Stimulated activated CD8-positive, alpha-beta memory T cell treated with anti-CD3 and anti-CD28 coated beads, Interleukin-7, amount 100 ng/mL, for 1 hour (primary cell): ENCODE measurements at places on chromosomes 12 and 14.

DNA sequence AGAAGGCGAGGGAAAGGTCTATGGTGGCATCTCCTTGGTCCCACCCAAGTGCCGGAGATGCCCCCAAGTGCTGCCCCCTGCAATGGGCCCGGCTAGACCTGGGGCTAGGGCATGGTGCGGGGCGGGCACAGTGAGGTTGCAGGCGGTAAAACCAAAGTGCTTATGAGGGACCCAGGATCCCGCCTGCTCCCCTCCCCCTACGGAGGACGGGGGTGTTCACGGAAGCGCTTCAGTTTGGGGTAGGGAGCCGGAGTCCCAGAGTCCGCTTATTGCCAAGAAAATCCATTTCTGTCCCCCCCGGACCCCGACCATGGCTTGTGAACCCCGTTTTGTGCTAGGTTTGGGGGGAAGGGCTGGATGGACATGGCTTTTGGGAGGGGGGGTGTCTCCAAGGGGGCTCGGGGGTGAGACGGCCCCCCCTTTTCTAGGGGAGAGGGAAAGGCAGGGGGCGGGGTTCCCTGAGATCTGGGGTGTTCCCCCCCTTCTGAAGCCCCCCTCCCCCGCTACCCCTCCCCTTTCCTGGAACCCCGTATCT, 5.4 kb upstream of the GPR84 start:
- no peak for DNase-seq

DNA sequence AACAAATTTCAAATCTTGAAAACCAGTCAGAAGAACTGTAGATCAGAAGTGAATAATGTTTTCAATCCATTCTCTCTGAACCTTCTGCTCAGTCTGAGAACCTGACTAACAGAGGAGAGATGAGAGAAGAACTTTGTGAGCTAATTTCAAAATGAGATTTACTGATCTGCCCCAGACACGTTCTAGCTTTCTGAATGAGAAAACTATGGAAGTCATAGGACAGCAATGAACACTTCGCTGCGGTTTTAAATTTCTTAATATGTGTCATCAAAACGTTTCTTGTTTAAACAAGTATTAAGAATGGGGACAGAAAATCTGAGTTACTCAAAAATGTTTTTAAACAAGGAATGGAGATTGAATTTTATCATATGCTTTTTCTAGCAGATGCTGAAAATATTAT, 66.6 kb upstream of the FAR2 start:
- DNase-seq: no peak

GRCh38 chr14:44759277-44759676, 202.5 kb downstream of the KLHL28 start:
- DNase-seq: no peak

GRCh38 chr14:85063747-85064146, 466.2 kb upstream of the FLRT2 start:
- no peak for DNase-seq

- DNase-seq: no peak
Measured at GRCh38 chr12:86228656-86229055, 27.5 kb downstream of the MGAT4C start.

DNA sequence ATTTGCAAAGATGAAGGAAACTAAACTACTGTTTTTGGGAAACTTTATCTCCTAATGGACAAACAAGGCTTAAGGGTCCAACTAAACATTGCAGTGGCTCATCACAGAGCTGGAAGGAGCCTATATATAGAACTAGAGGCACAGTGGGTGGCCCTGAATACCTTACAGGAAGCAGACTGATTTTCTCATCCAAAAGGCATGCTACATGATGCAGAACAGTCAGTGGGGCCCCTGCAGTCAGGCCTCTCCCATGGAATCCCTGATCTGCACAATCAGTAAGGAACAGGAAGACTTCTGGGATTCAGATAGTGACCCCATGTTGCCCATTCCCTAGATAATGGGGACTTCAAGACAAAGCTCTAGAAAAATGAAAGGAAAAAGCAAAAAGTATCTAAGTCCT, 1.9 kb upstream of the LLPH start:
- no peak for DNase-seq

GRCh38 chr12:47781479-47782371, 8.7 kb downstream of the SLC48A1 start:
- DNase-seq: no peak

DNA sequence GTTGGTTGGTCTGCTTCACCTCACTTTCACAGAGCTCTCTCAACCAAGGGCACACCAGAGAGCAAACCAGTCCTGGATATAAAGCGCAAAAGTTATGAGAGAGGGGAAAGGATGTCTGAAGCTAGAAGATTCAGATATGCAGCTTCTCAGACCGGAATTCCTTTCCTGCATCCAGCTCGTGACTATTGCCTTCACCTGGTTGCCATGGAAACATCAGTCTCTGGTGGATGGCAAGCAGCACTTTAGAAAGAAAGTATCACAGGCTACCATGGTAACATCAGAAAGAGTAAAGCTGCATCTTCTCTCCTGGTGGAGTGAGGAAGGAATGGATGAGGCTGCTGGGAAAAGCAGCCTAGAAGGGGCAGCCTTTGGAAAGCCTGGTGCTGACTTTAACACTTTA, 13.7 kb downstream of the REM2 start:
- no peak for DNase-seq

- no peak for DNase-seq
Measured at GRCh38 chr14:69366761-69367160, 31.3 kb downstream of the ERH start.

GRCh38 chr12:62760779-62761178, 174.2 kb downstream of the PPM1H start:
- DNase-seq: no peak

GRCh38 chr12:76634133-76634532, 74.6 kb upstream of the OSBPL8 start:
- DNase-seq: no peak

DNA sequence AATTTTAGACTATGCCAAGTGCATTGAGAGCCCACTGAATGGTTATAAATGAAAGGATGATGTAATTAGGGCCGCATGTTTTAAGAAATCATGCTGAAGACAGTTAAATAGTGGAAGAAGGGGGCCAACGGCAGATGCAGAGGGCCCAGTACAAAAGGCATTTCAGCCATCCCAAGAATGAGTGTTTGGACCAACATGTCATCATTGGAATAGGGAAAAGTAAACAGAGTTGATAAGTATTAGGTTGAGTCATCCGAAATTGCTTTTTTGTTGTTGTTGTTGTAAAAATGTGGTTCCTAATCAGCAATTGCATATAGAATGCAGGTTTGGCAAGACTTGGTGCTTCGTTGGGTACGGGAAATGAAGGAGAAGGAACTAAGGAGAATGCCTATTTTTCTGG, 29.5 kb downstream of the BMP4 start:
- DNase-seq: no peak

- no peak for DNase-seq
Measured at GRCh38 chr14:59371771-59372170, 93.4 kb downstream of the GPR135 start.

GRCh38 chr12:62903151-62903550, 31.8 kb downstream of the PPM1H start:
- no peak for DNase-seq

DNA sequence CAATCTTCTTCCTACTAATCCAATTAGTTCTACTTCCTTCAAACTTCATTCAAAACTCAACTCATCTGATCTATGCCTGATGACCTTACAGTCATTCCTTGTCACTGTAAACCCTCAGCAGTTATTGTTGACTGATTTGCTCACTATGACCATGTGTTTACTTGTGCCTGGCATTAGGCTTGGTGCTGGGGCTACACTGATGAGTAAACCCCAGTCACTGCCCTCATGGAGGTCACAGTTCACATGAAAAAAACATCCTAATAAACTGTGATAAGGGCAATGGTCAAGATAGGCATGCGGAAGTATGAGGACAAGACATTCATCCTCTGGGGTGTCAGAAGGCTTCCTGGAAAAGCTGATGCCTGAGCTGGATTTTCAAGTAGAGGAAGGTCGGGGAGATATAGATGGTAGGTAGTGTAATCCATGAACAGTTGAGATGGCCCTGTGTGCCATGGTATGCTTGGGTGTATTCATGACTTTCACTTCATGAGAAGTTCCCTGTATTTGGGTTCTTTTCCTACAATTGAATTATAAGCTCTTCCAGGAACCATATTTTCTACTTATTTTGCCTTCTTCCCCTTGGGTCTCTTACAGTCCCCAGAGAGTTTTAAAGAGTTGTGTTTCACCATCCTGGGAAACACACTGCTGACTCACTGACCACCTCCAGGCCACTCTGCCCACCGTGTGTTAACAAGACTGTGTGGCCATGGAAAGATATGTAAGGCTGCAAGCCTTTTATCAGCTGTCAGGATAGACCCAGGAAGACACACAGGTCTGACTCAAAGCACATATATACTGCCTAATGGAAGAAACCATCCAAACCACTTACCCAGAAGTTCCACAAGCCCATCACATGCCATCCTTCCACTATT, 38.7 kb upstream of the DUSP6 start:
- DNase-seq: no peak

DNA sequence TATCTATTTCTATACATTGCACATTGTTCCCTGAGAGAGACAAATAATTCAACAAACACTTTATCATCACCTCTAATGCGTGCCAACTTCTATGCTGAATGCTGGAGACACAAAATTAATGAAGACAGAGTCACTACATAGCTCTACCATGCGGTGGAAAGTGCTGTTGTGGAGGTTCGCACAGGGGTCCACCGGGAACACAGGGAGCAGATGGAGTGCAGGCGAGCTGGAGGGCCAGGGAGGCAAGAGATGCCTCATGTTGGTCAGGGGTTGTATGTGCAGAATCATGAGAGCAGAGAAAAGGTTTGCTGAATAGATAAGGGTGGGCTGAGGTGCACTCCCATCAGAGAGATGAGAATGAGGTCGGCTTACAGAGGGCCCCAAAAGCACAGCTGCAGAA, 25.2 kb downstream of the FAM234B start:
- no peak for DNase-seq

DNA sequence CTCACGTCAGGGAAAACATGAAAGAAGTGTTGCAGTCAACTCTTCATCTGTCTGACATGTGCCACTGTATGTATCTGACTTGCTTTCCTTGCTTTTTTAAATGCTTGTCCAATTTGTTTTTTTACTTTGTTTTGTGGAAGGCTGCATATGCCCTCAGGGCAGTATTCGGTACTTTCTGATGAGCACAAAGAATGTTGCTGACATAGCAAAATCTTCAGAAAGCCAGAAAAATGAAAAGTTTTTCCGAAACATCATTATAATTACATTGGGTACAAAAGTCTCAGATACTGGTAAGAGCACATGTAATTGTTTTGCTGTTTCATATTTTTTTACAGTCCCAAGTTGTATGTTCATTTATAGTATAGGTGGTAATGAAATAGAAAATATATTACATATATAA, 144.3 kb downstream of the NTS start:
- DNase-seq: no peak

DNA sequence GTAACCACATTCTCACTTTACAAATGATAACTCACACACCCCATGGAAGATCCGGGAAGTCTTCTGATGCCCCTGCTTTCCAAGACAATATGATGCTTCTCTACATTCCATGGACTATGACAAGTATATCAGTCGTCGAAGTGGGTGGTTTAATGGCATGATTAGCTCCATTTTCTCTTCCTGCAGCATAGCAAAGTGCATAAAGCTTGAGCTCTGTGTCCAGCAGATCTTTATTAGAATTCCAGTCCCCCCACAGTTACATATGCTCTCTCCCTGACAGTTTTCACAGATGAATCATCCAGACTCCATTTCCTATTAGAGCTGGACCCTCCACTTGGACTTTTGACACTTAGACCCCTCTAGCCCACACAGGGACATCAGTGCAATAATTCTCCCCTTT, 174.9 kb downstream of the BCAT1 start:
- DNase-seq: no peak

GRCh38 chr12:52121824-52122539, 42.5 kb downstream of the SMIM41 start:
- DNase-seq: peak; percentile 38

DNA sequence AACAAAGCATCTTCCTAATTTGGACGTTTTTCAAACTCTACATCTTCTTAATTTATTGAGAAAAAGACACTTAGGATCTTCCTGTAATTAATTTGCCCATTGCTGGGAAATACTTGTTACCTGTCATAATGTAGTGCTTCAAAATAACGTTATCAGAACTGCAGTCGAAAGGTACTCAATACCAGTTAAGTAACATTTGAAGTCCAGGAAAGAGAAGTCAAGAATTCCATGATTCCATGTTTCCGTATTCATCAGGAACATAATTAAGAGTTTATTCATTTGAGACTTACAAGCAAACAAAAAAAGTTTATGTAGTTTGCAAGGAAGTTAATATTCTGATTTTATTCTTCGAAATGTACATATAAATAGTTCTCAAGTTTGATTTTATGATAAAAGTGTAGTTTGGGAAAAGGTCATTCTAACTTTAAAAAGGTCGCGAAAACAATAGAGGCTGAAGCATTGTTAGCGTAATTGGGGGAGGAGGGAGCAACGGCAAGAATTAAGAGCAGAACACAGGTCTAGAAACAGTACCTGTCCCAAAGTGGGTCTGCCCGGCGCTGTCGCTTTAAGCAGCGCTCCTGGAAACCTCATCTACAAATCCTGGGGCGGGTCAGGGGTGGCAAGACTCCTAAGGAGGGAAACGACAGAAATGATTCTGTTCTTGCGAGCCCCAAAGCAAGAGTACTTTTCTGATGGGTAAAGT, 1.2 kb upstream of the KCNMB4 start:
- no peak for DNase-seq

DNA sequence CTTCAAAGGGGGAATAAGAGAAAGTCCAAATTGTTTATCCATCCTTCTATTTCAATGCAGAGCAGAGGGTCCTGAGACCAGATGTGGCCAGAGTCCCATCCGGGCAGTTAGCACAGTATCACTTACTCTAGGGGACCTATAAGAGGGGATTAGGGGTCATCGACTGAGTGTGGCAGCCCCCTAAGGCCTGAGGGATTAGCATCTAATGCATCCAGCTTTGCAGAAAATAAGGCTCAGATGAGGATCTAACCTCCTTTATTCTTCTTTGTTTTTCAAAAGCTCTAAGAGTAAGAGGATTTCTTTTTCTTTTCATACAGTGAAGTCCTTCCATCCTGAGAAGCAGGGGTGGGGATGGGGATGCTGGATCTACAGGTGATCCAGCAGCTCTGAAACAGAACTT, 43.5 kb downstream of the NEUROD4 start:
- DNase-seq: no peak

DNA sequence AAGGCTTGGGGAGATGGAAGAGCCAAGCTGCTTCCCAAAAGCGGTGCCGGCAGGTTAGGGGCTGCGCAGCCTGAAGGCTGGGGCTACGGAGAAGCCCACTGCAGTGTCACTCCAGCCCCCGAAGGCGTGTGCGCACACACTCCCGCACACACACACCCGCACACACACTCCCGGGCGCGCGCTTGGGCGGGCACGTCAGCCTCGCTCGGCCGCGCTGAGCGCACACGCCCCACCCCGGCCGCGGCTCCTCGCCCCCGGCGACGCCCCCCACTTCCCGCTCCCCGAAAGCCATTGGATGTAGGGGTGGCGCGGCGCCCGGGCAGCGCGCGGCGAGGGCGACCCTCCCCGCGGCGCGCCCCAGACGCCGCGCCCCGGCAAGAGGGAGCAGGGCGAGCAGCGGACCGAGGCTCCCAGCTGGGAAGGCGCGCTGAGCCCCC, at the start of gene KCNK10:
KCNK10 (minus strand) TSS at position 184 of the 437 bp plus-strand sequence. CDS start 471 bp downstream, outside the sequence.
- no peak for DNase-seq
